Stimulated activated CD8-positive, alpha-beta memory T cell treated with anti-CD3 and anti-CD28 coated beads, Interleukin-7, amount 100 ng/mL, for 24 hours (primary cell): ENCODE measurements at places on chromosomes 13 and 19.

- DNase-seq, result no peak
These were observed 135.3 kb upstream of the SLITRK5 start for GRCh38 chr13:87535911-87536310.

DNA sequence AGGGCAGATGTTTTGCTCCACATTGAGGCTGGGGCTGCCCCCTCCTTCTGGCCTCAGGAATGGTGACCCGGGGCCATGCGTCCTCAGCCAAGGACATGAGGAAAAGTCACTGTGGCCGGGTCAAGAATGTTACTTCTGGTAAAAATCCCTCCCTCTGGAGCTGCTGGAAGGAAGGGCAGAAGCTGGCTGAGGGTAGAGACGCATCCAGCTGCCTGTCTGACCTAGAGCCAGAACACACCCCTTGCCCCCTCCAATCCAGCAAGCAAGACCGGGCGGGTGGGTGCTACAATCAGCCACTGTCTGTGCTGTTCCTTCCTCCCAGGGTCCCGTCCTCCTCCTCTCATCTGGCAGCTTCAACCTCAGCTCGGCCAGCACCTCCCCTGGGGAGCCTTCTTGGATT lies 59.0 kb downstream of the PTPRS start:
- no peak for DNase-seq

GRCh38 chr13:110314516-110315245 lies 7.6 kb downstream of the COL4A2 start:
- no peak for DNase-seq

DNA sequence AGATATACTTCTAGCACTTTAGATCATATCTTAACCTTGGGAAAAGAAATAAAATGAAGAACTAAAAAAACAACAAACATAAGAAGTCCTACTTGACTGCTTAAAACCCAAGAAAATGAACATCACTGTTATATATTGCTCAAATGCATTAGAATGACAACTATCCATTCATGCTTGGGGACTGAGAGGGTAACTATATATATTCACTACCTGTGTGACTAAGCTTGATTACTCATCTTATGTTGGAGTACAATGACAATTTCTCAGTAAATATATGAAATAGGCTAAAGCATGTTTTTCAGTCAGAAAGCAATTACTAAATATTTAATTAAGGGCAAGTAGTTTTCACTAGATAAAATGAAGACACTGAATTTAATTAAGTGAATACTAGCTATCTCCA lies 40.1 kb downstream of the ZC3H13 start:
- DNase-seq, result no peak

- DNase-seq, result no peak
These were observed 6.7 kb upstream of the C13orf46 start for GRCh38 chr13:113980489-113981064.

DNA sequence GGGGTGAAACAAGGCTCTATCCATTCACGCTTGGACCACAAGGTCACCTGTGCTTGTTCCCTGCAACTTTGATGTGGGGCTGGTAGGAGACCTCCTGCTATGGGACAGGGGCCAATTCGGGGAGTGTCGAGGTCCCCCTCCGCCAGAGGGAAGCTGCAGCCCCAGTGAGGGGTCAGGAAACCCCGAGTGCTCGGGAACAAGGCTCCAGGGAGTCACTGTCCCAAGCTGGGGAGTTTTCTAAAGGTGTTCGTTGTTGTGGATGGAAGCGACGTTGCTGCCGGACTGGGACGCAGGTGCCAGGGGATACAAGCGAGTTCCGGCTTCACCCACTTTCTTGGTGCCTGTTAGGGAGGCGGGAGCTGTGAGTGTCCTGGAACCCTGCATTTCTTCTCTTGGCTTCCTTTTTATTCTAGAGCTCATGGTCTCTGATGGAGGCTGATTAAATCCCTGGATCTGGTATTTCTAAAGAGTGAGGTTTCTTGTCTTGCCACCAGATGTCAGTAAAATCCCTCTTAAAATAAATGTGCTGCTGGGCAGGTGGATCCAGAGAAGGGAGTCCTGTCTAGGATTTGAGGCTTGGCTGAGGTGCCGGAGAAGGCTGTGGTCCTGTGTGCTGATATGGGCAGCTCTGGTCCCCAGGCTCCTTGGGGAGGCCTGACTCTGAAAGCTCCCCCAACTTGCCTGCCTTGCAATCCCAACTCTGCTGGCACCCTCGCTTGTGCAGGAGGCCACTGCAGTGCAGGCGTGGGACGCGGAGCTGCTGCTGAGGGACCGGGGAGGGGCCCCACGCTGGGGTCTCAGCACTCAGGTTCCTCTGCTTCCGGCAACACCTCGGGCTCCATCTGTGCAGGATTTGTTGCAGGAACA lies 153.9 kb downstream of the TEX29 start:
- DNase-seq, result no peak

DNA sequence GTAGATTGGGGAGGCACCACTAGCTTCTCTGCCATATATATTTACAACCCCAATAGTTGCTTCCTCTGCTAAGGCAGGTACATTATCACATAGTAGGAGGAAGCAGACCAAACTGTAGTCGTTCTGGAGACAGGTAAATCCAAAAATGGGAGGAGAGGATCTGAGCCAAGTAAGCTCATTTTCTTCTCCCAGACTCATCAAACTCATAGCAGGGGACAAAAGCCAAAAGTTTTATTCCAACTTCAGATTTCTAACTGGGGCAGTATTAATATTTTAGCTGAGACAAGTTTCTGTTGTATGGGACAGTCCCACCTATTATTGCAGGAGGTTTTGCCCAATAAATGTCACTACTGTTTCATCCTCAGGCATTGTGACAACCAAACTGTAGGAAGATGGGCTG lies 7.8 kb upstream of the IGSF23 start:
- DNase-seq, result no peak

GRCh38 chr13:51715613-51716012 lies 88.3 kb downstream of the DHRS12 start:
- no peak for DNase-seq

GRCh38 chr13:26895081-26895807 lies 134.7 kb upstream of the GPR12 start:
- no peak for DNase-seq

- DNase-seq, result no peak
These were observed 593.5 kb downstream of the KCTD12 start for GRCh38 chr13:76292726-76293125.

- DNase-seq, result no peak
These were observed 402.3 kb upstream of the SLITRK6 start for GRCh38 chr13:86201477-86201876.

- no peak for DNase-seq
These were observed 9.3 kb downstream of the PDX1 start for GRCh38 chr13:27928805-27929753.

GRCh38 chr19:58252102-58252685 lies 23.5 kb downstream of the ZNF544 start:
- no peak for DNase-seq

DNA sequence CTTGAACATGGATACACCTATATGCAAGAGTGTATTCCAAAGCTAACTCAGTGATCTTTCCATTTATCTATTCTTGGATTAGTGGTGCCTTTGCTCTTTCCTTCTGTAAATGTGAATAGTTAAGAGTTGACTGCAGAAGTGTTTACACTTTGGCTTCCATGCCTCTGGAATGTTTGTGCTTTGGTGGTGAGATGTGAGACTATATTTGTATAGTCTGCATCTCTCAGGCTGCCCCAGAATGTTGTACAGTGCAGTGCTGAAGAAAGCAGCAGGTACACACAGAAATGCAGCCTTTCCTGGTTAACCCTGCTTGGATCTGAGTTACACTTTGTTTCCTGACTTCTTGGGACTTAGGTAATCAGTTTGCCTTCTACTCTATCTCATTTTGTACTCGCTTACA lies 90.2 kb downstream of the DNAJC15 start:
- no peak for DNase-seq

GRCh38 chr19:15640904-15641597 lies 354 bp downstream of the CYP4F3 start:
- DNase-seq, result no peak
